ENCODE measurements at places on chromosomes 11 and 22.

DNA sequence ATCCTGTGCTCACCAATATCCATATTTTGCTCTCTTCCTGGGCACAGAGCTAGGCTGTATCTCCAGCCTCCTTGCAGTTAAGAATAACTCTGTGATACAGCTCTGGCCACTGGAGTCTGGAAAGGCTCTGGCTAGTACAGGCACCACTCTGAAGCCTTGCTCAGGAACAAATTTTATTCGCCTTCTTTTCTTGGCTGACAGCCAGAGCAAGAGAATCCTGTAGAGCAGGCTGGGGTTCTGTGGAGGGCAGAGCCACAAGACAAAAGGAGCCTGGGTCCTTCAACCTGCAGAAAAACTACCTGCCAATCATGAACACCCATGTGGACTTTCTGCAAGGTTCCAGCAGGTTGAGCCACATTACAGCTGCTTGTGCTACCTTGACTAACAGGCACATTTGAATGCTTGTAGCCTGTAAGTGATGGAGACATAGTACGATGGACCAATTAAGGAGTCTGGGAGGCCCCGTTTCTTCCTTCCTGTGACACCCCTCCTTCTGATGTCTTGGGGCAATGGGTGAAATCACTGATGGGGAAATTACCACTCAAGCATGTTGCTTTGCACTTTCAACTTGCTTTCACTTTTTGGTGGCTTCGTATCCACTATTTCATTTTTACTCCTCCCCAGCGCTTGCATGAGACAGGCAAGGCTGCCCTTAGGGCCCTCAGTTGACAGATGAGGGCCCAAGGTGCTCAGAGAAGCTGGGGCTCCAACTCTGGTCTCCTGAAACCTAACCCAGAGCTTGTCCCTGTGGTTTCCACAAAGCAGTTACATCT lies 267.2 kb upstream of the SYN3 start:
- DNase-seq = no peak

DNA sequence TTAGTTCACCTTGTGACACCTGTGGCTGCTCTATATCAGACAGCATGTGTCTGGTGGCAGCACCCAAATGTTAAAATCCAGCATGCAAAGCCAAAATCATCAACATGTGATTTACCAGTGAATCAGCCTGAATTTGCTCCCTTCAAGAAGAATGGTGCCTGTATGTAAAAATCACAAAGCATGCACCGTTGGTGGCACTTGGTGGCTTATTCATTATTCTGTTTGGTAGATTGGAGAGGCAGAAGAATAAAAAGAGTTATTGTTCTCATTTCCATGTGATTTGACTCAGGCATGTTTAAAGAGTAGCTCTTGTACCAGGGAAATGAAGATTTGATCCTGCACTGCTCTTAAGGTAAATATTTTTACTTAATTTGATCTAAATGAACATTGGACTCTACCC lies 143.9 kb upstream of the MPPED2 start:
- DNase-seq = no peak

- no peak for DNase-seq
Measured at GRCh38 chr11:31996159-31996881, 94.6 kb upstream of the RCN1 start.

- DNase-seq = no peak
Measured at GRCh38 chr11:119652907-119653659, 75.9 kb downstream of the NECTIN1 start.

- DNase-seq = no peak
Measured at GRCh38 chr11:76704171-76704948, 33.8 kb upstream of the LRRC32 start.

DNA sequence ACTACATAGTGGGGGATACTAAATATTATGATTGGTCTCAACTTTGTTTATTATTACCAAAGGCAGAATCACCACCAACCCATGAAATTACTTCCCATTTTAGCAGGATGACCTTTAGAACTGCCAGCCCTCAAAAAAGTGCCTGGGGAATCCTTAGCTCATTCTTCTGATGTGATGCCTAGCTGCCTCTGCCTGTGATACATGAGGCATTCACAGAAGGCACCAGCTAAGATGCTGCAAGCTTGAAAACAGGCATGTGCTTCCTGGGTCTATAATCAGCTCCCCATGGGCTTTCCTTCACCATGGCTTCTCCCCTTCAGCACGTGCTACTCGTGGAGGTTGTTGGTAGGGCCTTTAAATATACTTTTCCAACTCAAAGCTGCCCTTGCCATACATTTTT lies 50.4 kb upstream of the ARHGAP20 start:
- DNase-seq = no peak

Data from NCI-H1417 treated with DMSO at 0.1 percent for 48 hours (cell line).